Aorta (tissue), 5 donors: ENCODE measurements at places on chromosomes 11 and 22.

- no peaks in the 10 kb centered on the region for H3K4me1 ChIP-seq
- no peak overlapping the region for H3K27ac ChIP-seq
- no peaks in the 10 kb centered on the region for H3K36me3 ChIP-seq
- no peak overlapping the region for H3K4me3 ChIP-seq
- no peaks in the 10 kb centered on the region for H3K27me3 ChIP-seq
Observed at GRCh38 chr11:125228993-125229392, 64.4 kb downstream of the PKNOX2 start.

GRCh38 chr11:89625171-89625570 is 84.9 kb upstream of the TRIM77 start:
- H3K4me1 ChIP-seq = no peaks in the 10 kb centered on the region
- no peaks in the 10 kb centered on the region for H3K36me3 ChIP-seq
- no peak for DNase-seq
- H3K27ac ChIP-seq = no peak overlapping the region

DNA sequence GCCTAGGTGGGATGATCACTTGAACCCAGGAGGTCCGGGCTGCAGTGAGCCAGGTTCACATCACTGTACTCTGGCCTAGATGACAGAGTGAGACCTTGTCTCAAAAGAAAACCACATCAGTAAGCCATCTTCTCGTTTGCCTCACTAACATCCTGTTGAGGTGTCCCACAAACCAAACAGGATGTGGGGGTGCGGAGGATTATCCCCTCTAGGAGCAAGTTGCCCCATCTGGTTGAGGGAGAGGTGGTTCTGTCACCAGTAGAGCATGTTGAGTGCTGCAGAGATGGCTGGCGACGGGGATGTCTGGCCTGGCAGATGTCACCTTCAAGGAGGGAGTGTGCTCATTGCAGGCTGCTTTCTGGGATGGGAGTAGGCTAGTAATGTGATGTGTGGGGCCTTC is 72.4 kb downstream of the ZNRF3 start:
- DNase-seq = no peak
- peaks cover 2% of the 10 kb centered on the region for H3K4me1 ChIP-seq
- H3K27ac ChIP-seq = no peak overlapping the region
- H3K4me3 ChIP-seq = no peak overlapping the region
- H3K36me3 ChIP-seq = no peaks in the 10 kb centered on the region

- H3K27me3 ChIP-seq = no peaks in the 10 kb centered on the region
- no peak overlapping the region for H3K27ac ChIP-seq
- no peak overlapping the region for H3K4me3 ChIP-seq
- no peaks in the 10 kb centered on the region for H3K36me3 ChIP-seq
- H3K4me1 ChIP-seq = peaks cover 2% of the 10 kb centered on the region
Observed at GRCh38 chr11:104333977-104334376, 170.0 kb upstream of the PDGFD start.

DNA sequence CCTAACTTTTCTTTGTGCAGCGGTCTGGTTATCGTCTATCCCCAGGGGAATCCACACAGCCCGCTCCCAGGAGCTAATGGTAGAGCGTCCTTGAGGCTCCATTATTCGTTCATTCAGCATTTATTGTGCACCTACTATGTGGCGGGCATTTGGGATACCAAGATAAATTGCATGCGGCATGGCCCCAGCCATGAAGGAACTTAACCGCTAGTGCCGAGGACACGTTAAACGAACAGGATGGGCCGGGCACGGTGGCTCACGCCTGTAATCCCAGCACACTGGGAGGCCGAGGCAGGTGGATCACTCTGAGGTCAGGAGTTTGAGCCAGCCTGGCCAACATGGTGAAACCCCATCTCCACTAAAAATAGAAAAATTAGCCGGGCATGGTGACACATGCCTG is 11.2 kb downstream of the TMEM121B start:
- H3K27ac ChIP-seq = no peak overlapping the region
- no peaks in the 10 kb centered on the region for H3K27me3 ChIP-seq
- H3K4me1 ChIP-seq = no peaks in the 10 kb centered on the region
- H3K4me3 ChIP-seq = no peak overlapping the region

DNA sequence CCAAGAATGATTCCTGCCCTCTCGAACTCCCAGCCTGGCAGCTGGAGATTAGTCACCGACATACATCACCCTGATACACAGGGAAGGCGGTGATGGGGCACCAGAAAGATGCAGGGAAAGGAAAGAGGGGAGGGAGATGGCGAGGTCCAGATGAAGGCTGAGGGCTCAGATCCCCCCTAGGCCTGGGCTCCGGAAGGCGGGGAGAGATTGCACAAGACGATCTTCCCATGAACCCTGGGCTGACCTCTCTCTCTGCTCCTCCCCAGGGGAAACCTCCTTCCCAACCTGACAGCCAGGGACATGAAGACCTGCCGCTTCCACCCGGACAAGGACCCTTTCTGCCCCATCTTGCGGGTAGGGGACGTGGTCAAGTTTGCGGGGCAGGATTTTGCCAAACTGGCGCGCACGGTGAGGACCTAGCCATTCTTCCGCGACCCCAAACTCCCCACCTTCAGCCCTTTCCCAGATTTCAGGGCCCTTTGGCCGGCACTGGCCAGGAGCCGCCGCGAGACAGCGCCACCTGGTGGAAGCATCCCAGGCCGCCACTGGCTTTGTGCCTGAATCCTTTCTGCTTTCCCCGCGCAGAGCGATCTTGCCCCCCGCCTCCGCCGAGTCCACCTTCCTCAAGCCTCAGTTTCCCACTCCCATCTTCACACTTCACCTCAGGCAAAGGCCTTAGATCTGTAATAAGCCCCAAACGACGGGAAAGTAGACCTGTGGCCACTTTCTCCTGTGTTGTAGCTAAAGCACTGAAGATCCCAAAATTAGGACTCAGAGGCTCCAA is 11.5 kb downstream of the P2RX3 start:
- no peaks in the 10 kb centered on the region for H3K27me3 ChIP-seq
- H3K4me3 ChIP-seq = no peak overlapping the region
- no peak overlapping the region for H3K27ac ChIP-seq
- H3K36me3 ChIP-seq = no peaks in the 10 kb centered on the region
- DNase-seq = peak; percentile 75

GRCh38 chr11:6237761-6238302 is 1.1 kb upstream of the CNGA4 start:
- no peaks in the 10 kb centered on the region for H3K36me3 ChIP-seq
- no peaks in the 10 kb centered on the region for H3K27me3 ChIP-seq
- H3K27ac ChIP-seq = no peak overlapping the region
- H3K4me3 ChIP-seq = no peak overlapping the region

GRCh38 chr11:101445761-101446160 is 138.0 kb downstream of the TRPC6 start:
- DNase-seq = no peak
- H3K4me3 ChIP-seq = no peak overlapping the region
- H3K4me1 ChIP-seq = no peaks in the 10 kb centered on the region
- H3K27me3 ChIP-seq = no peaks in the 10 kb centered on the region
- H3K27ac ChIP-seq = no peak overlapping the region
- H3K36me3 ChIP-seq = no peaks in the 10 kb centered on the region

- no peaks in the 10 kb centered on the region for H3K36me3 ChIP-seq
- H3K27ac ChIP-seq = peak overlapping the region; percentile 29
- H3K27me3 ChIP-seq = no peaks in the 10 kb centered on the region
- no peak overlapping the region for H3K4me3 ChIP-seq
- DNase-seq = no peak
Observed at GRCh38 chr11:112016088-112016764, 9.0 kb upstream of the DLAT start.

- no peak overlapping the region for H3K27ac ChIP-seq
- peaks cover 2% of the 10 kb centered on the region for H3K36me3 ChIP-seq
- no peaks in the 10 kb centered on the region for H3K4me1 ChIP-seq
- H3K27me3 ChIP-seq = no peaks in the 10 kb centered on the region
- H3K4me3 ChIP-seq = no peak overlapping the region
- no peak for DNase-seq
Observed at GRCh38 chr11:7694235-7694634, 12.0 kb downstream of the OVCH2 start.

DNA sequence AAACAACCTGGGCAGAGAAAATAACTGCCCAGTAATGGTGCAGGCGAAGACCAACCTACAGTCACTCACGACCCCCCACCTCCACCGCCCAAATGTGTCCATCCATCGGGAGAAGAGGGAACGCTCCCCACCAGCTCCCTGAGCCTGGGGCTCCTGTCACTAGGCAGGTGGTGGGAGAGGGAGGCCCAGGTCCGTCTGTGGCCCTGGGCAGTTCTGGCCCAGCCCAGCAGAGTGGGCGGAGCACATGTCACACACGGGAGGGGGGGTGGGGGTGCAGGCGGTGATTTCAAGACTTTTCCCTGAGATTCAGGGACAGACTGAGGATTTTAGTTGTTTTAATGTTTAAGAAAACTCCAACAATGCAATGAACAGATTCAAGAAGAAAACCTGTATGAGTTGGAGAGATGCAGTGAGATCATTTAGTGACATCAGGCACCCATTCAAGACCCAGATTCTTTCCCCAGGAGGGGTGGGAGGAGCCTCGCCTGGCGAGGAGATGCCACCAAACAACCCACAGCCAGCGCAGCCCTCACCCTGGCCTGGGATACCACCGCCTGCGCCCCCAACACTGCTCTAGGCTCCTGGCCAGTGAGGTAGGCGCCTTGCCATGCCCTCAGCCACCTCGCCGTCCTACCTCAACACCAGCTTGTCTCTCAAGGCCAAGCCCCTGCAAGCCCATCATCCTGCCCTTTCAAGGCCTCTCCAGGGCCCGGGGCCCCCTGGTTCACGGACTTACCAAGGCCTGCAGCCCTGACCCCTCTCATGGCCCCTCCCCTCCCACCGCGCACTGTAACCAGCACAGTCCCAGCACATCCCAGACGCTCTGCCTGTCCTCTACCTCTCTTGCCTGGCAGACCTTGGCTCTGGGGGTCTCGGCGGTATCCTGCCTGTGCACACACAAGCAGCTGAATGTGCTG is 36.8 kb downstream of the TBX1 start:
- H3K36me3 ChIP-seq = no peaks in the 10 kb centered on the region
- H3K4me1 ChIP-seq = no peaks in the 10 kb centered on the region
- H3K27ac ChIP-seq = no peak overlapping the region
- H3K27me3 ChIP-seq = no peaks in the 10 kb centered on the region

DNA sequence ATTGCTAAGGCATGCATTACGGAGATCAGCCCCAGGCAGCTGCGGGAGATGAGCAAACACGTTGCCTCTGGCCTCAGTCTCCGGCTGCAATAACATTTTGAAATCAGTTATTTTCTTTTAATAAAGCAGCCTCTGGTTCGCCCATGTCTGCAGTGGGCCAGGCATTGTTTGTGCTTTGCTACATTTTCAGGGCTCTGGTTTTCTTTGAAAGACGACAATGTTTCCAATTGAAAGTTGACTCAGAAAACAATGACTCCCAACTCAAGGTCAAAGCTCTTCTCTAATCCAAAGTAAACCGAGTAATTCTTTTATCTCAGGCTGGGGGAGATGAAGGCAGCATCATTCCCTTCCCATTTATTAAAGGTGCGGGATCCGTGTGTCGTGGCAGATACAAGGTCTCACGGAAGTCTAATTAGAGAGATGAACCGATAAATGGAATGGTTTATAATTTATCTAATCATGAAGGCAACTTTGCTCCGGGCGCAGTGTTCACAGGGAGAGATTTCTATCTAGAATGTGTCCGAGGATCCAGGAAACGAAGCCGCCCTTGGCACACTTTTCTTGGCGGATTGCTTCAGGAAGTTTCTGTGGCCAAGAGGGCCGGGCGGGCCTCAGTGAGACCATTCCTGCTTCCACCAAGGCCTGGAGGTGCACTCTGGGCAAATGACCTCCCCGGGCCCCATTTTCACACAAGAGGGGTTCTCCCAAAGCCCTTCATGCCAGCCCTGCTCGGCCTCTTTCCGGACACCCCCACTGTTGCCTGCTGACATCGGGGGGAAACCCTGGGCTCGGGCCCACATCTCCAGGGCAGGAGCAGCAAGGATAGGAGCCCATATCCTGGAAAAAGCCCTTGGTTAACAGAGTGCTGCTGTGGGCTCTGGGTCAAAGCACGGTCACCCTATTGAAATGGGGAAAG is 811.4 kb downstream of the BRD1 start:
- peak overlapping the region; percentile 62 for H3K27ac ChIP-seq
- peak; percentile 83 for DNase-seq
- H3K4me3 ChIP-seq = no peak overlapping the region
- H3K4me1 ChIP-seq = no peaks in the 10 kb centered on the region

DNA sequence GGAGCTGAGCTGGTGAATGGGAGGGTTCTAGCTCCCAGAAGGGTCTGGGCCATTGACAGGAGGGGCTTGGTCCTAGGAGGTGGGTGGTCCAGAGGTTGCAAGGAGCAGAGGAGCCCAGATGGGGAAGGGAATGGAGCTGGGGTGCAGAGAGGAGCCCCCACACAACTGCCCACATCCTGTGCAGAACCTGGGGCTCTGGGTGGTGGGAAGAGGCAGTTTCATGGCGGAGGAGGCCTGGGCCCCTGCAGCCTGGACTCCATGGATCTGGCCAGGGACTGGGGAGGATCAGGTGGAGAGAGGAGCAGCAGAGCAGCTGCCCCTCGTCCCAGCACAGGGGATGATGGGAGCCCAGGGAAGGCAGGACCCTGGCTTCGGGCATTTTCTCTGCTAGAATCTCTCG is 963 bp upstream of the ADORA2A start:
- no peaks in the 10 kb centered on the region for H3K36me3 ChIP-seq
- H3K4me3 ChIP-seq = no peak overlapping the region
- H3K27me3 ChIP-seq = no peaks in the 10 kb centered on the region
- H3K4me1 ChIP-seq = no peaks in the 10 kb centered on the region
- no peak overlapping the region for H3K27ac ChIP-seq

GRCh38 chr11:116310698-116311097 is 462.1 kb downstream of the BUD13 start:
- peaks cover 1% of the 10 kb centered on the region for H3K27me3 ChIP-seq
- no peaks in the 10 kb centered on the region for H3K4me1 ChIP-seq
- H3K4me3 ChIP-seq = no peak overlapping the region
- no peaks in the 10 kb centered on the region for H3K36me3 ChIP-seq
- no peak for DNase-seq
- H3K27ac ChIP-seq = no peak overlapping the region

DNA sequence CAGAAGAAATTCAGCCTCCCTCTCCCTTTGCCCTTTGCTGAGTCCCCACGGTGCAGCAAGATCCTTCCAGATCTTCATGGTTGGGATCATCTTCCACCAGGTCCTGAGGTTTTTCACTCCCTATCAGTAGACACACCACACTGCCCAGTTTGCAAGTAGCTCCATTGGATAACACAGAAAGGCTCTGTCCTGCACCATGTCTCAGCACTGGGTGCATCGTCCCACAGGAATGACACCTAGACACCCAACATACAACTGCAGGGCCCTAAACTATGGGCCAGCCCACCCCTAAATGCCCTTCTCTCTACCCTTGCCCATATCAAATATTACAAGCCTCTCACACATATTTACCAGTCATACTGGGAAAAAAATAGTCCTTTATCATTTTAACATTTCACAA is 9.4 kb downstream of the KLHL22 start:
- no peaks in the 10 kb centered on the region for H3K4me1 ChIP-seq
- no peak overlapping the region for H3K27ac ChIP-seq
- H3K4me3 ChIP-seq = no peak overlapping the region
- DNase-seq = no peak
- no peaks in the 10 kb centered on the region for H3K27me3 ChIP-seq
